H1 (cell line): ENCODE measurements at places on chromosomes 12 and 14. TPM values are rescaled to one million over a fixed set of nuclear protein-coding genes. Genes with fewer than 3 reads are reported as not detected.

GRCh38 chr12:75722714-75723200 is 211.3 kb upstream of the KRR1 start:
- DNase-seq: no peak

GRCh38 chr14:105616802-105617192 is 90.4 kb downstream of the TMEM121 start:
- no peak for DNase-seq

The CLEC4C gene
- total RNA-seq: 0.76 TPM in 1 of 2 replicates, not detected in the other

- no peak for DNase-seq
Measured at GRCh38 chr14:69671365-69672030, 60.1 kb downstream of the SUSD6 start.

DNA sequence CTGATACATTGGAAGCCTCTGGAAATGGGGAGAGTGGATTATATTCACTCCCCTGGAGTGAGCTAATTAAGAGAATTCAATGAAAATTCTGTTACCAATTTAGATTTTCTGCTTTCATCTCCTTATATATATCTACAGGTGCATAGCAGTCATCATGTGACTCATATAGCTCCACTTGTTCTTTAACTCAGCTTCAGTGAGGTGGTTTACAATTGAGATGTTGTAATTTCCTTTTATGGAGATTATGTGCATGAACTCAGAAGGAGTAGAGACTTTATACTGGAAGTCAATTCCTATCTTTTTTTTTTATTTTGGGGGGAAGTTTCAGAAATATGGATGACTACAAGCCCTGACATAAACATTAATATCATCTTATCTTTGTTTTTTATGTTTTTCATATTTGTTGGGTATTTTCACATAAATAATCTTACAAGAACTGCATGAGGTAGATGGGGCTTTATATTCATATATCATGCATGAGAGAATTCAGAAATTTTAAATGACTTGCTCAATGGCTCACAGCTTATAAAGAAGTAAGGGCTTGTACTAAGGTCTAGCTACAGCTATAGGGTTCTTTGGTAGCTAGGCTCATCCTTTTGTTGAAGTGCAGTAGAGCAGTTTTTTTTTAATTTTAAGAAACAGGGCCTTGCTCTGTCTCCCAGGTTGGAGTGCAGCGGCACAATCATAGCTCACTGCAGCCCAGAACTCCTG is 92.3 kb upstream of the SCAF11 start:
- no peak for DNase-seq

The RFX4 gene
- total RNA-seq: not detected in 2 replicates

DNA sequence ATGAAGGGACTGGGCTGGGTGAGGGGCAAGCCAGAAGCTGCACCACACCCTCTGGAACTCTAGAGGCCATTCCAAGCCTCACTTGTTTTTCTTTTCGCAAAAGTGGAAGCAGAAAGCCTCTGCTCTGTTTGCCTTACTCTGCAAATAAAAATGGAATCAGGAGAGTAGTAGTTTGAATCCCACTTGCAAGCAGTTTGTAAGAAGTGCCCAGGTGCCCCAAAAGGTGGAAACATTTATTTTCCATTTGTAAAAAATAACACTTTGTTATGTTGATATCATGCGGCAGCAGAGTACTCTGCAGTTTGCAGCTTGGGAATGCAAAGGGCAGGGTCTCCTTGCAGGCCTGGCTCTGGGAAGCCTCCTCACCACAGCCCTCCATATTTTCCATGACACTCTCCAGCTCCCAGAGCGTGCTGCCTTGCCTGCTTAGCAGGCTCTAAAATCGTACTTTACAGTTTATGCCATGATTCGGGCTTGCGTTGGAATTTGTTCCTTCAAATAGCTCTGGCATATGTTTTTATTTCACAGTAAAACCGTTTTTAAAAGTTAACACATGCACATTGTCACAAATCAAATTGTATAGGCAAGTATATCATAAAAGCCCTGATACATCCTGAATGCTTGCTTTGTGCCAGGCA is 20.0 kb downstream of the TUNAR start:
- no peak for DNase-seq

The ANG gene
- total RNA-seq: 2.2 and 4.3 TPM in 2 replicates

- DNase-seq: no peak
Measured at GRCh38 chr12:124398578-124399227, 103.8 kb downstream of the RFLNA start.

The NFKBIA gene
- 24.4 and 25.9 TPM in 2 replicates for total RNA-seq

DNA sequence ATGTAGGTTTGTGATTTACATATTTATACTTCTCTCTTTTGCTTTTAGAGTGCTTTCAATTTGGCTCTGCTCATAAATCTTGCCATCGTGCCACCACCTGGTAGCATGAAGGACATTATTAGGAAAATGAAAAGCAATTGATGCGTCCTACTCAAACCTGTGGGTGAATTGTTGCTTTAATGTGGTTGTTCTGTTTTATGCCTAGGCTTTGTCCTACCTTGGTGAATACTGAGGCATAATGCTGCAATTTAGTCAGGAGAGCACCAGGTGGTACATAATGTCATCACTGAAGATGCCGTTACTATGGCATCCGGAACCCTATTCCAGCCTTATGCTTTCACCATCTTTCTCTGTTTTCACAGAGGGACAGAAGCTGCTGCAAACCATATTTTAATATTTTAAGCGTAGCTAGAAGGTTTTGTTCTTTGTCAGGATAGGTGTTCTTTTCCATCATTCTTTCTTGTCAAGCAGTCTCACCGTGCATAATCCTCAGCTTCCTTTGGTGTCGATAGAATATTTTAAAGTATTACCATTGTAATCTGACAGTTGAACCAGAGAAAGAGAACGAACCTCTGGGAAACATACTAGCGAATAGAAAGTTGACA is 68.5 kb upstream of the PKP2 start:
- DNase-seq: no peak

The PRB2 gene
- not detected in 2 replicates for total RNA-seq

DNA sequence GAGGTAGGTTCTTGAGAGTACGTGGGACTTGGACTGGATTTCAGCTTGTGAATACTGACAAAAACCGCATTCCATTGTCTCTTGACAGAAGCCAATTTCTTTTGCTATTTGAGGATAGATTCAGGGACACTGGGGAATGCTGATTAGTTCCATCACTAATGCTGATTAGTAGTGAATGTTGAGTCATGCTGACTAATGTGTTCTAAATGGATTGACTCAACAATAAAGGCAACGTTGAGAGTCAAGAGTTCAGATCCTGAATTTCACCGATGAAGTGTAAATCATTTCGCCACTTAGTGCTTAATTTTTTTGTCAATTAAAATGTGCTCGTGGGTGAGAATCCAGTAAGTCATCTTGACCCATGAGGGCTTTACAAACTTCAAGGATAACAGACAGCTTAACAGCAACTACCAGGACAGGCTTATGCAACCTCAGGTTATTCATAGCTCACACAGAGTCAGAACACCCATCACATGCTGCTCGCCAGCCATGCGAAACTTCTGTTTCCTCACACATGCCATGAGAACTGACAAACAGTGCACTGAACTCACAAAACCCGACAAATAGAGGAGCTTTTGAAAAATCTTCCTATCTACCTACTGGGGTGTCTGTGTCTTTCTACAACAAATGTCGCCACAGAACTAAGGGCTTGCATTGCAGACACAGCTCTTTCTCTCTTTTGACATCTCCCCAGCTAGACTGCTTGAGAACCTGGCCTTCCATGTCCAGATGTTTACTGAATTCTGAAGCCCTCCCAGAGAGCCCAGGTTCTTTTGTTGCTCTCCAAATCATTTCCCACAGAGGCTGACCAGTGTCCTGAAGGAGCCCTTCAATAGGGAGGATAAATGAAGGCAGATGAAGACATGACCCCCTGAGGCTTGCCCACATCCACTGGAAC is 316.4 kb downstream of the ZFP36L1 start:
- no peak for DNase-seq

GRCh38 chr14:64691376-64691775 is 12.8 kb upstream of the PLEKHG3 start:
- no peak for DNase-seq

GRCh38 chr14:52352061-52352491 is 38.0 kb downstream of the PTGER2 start:
- no peak for DNase-seq

The HOXC5 gene
- not detected in 2 replicates for total RNA-seq

DNA sequence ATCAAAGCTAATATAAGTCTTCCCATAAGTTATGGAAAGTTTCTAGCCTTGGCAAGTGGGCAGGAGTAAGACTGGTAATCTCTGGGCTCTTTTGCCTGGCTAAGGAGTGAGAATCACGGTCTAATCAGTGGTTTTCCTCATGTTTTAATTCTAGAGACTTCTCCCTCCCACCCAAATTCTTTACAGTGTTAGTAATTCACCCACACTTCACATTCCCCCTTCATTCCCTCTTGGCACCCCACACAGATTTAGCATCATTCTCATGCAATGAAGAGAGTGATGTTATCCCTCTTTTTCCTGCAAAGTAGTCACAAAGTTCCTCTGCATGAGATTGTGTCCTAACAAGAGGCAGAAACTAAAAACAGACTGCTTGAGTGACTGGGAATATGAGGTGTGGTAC is 28.6 kb upstream of the CACNA2D4 start:
- DNase-seq: no peak

GRCh38 chr14:87076922-87077321 is 916.1 kb downstream of the GALC start:
- DNase-seq: no peak

- DNase-seq: no peak
Measured at GRCh38 chr12:100331871-100332270, 25.0 kb upstream of the SLC17A8 start.

The PRIMA1 gene
- total RNA-seq: 3.9 and 4.5 TPM in 2 replicates

The VPS29 gene
- total RNA-seq: 59.0 and 62.5 TPM in 2 replicates

DNA sequence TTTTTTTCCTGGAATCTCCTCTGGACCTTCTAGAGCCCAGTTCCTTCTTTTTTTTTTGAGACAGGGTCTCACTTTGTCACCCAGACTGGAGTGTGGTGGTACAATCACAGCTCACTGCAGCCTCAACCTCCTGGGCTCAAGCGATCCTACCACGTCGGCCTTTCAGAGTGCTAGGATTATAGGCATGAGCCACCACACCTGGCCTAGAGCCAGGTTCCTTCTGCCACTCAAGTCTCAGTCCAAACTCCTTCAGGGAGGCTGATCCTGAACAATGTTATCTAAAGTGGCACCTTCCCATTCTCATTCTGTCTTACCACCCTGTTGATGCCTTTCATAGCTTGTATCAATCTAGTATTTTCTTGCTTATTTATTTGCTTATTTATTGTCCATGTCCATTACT is 22.3 kb upstream of the ELK3 start:
- no peak for DNase-seq

DNA sequence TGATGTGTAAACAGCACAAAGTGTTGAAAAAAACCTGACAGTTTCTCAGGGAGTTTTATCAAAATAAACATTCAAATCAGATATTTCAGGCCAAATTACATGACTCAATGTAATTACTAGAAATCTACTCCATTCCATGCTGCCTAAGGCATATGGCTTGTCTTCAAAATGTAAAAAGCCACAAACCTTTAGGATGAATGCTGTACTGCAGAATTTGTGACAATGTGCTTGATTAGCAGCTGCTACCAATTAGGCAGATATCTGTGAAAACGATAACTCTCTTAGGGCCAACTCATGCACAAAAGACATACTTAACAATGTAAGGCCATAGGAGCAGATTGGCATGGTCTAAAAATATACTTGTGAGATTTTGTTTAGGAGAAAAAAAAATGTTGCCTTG is 267.0 kb downstream of the DACT1 start:
- DNase-seq: no peak

The FITM1 gene
- 0.33 and 0.76 TPM in 2 replicates for total RNA-seq

- no peak for DNase-seq
Measured at GRCh38 chr14:69938751-69939150, 59.5 kb downstream of the SMOC1 start.

The MAP3K9 gene
- total RNA-seq: 23.7 and 24.7 TPM in 2 replicates

The PXN gene
- total RNA-seq: 105 and 109 TPM in 2 replicates

DNA sequence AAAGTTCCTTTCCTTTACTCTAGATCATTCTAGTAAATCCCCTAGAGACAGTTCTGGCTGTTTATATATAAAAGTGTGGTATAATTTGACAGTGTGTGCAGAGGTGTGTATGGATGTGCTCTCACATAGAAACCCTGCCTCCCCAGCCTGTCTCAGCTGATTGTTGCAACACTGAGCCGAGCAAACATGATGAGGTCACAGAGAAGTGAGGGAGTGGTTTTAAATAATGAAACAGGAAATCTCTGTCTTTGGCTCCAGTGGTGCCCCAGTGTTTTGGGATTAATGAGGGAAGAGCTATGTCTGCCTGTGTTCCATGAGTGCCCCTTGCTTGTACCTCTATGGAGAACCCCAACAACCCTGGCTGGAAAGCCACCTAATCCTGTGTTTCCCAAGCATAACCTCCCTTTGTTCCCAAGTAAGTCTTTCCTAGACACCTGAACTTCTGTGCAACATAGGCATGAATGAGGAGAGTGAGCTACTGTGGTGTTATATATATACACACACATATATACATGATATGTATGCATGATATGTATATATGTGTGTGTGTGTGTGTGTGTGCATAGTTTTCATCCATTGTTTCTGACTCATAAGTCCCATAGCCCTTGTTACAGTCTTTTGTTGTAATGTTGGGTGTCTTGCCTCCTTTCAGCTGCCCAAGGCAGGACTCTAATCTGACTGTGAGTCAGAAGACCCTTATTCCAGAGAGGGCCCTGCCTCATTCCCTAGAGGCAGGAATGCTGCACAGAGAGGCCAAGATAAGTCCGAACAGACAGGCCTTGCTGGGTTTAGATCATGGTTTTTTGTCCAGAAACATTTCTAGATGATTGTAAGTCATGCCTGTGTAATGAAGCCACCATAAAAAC is 18.0 kb downstream of the TRAF3 start:
- no peak for DNase-seq

GRCh38 chr12:103715494-103715893 is 125.5 kb downstream of the NT5DC3 start:
- DNase-seq: no peak

The TPH2 gene
- 0.90 and 1.1 TPM in 2 replicates for total RNA-seq

The CEP290 gene
- total RNA-seq: 5.9 and 6.3 TPM in 2 replicates
